Naive thymus-derived CD4-positive, alpha-beta T cell (primary cell): ENCODE measurements at places on chromosomes 7 and 10. TPM values are rescaled to one million over a fixed set of nuclear protein-coding genes. Genes with fewer than 3 reads are reported as not detected.

DNA sequence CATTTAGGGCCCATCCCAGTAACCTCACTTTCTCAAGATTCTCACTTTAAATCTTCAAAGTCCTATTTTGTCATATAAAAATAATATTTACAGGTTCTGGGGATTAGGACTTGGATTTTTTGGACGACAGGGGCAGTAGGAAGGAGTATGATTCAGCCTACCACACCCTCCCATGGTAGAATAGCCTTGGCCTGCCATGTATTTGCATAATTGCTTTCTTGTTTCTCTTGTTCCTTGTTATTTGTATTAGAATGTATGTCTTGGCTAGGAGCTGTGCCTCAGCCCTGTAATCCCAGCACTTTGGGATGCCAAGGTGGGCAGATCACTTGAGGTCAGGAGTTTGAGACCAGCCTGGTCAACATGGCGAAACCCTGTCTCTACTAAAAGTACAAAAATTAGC, 92.5 kb downstream of the ELAPOR2 start:
- H3K27ac ChIP-seq, result no peak overlapping the region
- H3K27me3 ChIP-seq, result no peaks in the 10 kb centered on the region
- H3K4me3 ChIP-seq, result no peak overlapping the region
- H3K4me1 ChIP-seq, result no peaks in the 10 kb centered on the region

DNA sequence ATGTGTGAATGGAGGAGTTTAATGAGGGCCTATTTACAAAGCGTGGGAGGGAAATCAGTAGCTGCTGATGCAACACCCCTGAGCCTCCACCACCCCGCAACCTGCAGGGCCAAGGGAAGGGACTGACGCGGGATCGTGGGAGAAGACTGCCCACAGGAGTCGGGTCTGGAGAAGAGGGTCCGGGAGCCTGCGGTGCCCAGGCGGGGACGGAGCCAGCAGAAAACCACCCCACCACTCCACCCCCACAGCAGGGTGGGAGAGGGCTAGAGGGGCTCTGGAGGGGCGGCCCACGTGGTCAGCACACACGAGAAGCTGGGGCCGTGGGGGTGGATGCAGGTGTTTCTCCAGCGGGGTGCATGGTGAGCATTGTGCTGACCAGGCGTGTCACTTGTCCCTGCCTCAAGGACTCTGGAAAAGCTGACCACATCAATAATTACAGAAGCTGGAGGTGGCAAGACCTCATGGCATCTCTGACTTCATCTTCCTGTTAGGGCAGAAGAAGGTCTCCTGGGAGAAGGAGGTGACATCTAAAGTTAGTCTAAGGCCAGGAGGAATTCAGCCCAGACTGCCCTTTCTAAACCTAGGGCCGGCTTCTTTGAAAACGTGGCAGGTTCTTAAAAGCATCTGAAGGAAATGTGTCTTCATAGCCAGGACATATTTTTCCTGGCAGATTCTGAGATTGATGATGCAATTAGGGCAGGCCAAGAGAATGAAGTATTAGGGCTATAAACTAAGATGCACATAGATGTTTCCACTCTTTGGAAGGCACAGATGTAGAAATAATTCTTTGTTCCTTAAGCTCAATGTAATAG, 150.9 kb downstream of the RGS10 start:
- DNase-seq, result no peak
- H3K4me3 ChIP-seq, result no peak overlapping the region
- no peaks in the 10 kb centered on the region for H3K27me3 ChIP-seq
- no peak overlapping the region for H3K27ac ChIP-seq
- H3K36me3 ChIP-seq, result no peaks in the 10 kb centered on the region
- H3K4me1 ChIP-seq, result no peaks in the 10 kb centered on the region

GRCh38 chr10:803041-803741, 113.7 kb upstream of the DIP2C start:
- H3K27ac ChIP-seq, result no peak overlapping the region
- H3K27me3 ChIP-seq, result no peaks in the 10 kb centered on the region
- no peak for DNase-seq
- no peak overlapping the region for H3K4me3 ChIP-seq

The FLNC gene
- not detected for polyA plus RNA-seq

The NOBOX gene
- not detected for polyA plus RNA-seq
